ENCODE measurements at places on chromosomes 1 and 21.

- no peak for DNase-seq
These were observed 69.7 kb upstream of the RGL1 start for GRCh38 chr1:183735069-183735860.

- no peak for DNase-seq
These were observed 357.0 kb upstream of the PTBP2 start for GRCh38 chr1:96364576-96364975.

DNA sequence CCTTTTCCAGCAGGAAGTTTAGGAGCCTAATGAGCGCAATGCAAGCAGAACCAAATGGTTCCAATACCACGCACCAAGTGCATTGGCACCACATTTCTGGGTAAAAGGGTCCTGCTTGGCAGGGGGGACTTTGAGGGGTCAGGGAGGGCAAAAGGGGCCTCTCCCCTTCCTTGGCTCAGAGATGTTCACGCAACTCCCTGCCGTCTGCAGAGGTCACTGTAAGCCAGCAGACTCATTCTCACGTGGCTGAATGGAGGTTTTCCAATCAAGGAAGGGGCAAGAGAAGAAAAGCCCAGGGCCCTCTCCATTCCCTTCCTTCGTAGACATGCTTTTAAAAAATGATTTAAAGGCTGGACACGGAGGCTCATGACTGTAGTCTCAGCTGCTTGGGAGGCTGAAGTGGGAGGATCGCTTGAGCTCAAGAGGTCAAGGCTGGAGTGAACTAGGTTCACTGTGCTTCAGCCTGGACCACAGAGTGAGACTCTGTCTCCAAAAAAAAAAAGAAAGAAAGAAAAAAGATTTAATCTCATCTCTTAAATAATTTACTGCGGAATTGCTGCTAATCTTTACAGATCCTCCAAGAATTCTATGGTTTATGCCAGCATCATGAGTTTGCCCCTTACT, 80.3 kb downstream of the RUNX3 start:
- DNase-seq, result no peak

DNA sequence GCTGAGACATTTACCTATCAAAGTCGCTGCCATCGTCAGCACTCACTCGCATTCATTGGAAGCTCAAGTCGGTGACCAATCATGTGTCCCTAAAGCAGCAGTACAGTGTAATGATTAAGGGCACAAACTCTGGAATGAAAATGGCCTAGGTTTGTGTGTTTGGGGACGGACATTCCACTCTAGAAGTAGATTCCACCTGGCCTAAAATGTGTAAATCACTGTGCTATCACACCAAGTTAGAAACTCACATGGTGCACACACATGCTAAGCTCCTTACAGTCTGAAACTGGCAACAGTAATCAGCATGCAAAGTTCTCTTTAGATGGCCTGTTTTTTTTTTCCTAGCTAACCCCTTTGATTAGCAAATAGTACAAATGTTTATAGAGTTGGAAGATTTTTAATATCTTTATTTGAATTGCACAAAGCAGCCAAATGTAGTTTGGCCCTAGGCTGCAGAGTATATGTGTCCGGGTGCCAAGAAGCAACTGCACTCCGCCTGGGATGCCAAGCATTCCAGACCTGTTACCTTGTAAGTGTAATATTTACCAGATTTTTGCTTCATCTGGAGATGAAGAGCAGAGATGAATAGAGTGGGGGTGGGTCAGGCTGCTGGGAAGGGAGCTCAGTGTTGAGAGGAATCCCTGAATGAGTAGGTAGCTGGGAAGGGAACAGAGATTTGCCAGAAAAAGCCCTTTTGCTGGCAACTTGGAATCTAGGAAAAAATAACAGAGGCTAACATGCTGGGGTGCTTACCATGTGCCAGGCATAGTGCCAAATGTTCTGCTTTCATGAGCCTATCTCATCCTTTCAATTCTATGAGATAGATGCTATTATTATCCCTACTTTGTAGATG, 35.2 kb downstream of the TGFB2 start:
- DNase-seq, result no peak

DNA sequence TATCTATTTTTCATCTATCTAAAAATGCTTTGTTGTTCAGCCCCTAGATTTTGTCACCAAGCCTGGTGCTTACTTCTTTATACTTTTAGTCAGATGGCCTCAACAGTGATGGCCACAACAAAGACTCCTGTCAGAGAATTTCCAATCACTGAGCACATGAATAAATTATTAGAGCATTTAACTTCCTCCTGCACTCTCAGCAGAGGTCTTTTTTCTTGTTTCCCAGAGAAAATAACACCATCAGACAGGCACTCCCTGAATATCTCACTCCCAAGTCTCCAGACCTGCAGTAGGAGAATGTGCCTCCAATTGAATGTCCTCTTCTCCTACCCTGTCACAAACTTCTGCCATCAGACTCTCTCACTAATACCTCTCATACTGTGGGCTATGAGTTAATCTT, 616.0 kb upstream of the NR5A2 start:
- DNase-seq, result no peak

GRCh38 chr1:106875622-106876021, 180.9 kb upstream of the PRMT6 start:
- DNase-seq, result no peak

- no peak for DNase-seq
These were observed 16.2 kb downstream of the CHRNB2 start for GRCh38 chr1:154583773-154584172.

Measured in esophagus squamous epithelium (tissue), 5 donors.